ENCODE measurements at places on chromosomes 3 and 15. TPM values are rescaled to one million over a fixed set of nuclear protein-coding genes. Genes with fewer than 3 reads are reported as not detected.

MYRIP gene
- total RNA-seq: under 0.01 TPM

CCRL2 gene
- total RNA-seq: 0.88 TPM

DNA sequence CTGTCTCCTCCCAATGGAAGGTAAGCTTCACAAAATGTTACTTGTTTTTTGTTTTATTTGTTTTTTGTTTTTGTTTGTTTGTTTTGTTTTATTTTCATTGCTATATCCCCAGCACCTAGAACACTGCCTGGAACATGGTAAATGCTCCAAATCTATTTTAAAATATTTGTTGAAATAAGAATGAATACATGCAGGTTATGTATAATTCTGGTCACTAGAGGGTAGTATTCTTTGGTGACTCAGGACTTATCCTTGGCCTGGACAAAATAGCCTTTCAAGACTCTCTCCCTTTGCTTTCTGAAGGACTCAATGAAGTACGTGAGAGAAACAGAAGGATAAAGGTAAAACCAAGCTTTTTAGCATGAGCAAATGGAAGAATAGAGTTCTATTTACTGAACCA, 46.9 kb upstream of the PPP2R3A start:
- H3K4me3 ChIP-seq: no peak overlapping the region
- no peak for DNase-seq
- no peaks in the 10 kb centered on the region for H3K36me3 ChIP-seq
- H3K4me1 ChIP-seq: no peaks in the 10 kb centered on the region
- H3K27ac ChIP-seq: no peak overlapping the region
- no peaks in the 10 kb centered on the region for H3K27me3 ChIP-seq

DNA sequence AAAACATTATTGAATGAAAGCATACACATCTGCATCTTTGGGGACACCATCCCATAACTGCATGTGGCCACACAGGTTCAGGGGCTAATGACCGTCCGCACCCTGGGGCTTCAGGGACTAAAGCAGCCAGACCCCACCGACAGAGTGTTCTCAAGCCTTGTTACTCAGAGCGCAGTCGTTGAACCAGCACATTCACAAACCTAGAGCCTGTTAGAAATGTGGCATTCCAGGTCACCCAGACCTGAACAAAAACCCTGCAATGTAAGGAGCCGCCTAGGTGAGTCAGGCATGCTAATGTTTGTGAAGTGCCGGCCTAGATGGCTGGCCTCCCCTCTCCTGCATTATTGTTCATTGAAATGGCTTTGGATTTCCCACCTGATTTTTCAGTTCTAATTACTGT, 52.3 kb upstream of the HACD2 start:
- H3K27ac ChIP-seq: no peak overlapping the region
- no peaks in the 10 kb centered on the region for H3K27me3 ChIP-seq
- peaks cover 70% of the 10 kb centered on the region for H3K36me3 ChIP-seq
- peaks cover 13% of the 10 kb centered on the region for H3K4me1 ChIP-seq

- H3K27ac ChIP-seq: no peak overlapping the region
- no peaks in the 10 kb centered on the region for H3K4me1 ChIP-seq
- H3K4me3 ChIP-seq: no peak overlapping the region
- H3K27me3 ChIP-seq: no peaks in the 10 kb centered on the region
- no peak for DNase-seq
Measured at GRCh38 chr3:39471652-39472051, 4.2 kb downstream of the MOBP start.
